ENCODE measurements at places on chromosomes 4 and X.
A peak's percentile ranks its signal among the peaks of the same experiment; 100 is the strongest.

- DNase-seq, result no peak
Measured at GRCh38 chrX:38754818-38755718, 46.2 kb upstream of the MID1IP1 start.

GRCh38 chr4:39741401-39741800 is 43.5 kb downstream of the UBE2K start:
- DNase-seq, result no peak

DNA sequence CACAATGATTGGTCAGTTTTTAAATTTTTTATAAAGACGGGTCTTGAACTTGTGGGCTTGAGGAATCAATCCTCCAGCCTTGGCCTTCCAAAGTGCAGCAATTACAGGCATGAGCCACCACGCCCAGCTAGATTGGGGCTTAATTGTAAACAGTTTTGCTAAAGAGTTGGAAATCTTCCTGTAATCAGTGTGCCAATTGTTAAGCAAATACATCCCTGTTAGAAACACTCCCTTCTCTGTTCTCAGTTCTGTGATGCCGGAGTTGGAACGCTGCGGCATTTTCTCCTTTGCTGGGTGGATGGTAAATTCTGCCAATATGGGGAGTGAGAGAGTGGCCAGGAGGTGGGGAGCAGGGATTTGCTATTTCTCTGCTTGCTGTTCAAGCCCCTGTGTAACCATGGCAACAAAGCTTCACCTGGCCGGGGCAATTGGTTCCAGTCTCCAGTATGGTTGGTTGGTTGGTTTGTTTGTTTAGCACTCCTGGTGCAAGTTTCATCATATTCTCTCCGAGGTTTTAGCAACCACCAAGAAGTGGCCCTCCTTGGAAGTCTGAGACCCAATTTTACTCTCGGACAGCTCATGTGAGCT is 3.0 kb upstream of the SPATA4 start:
- no peak for DNase-seq

DNA sequence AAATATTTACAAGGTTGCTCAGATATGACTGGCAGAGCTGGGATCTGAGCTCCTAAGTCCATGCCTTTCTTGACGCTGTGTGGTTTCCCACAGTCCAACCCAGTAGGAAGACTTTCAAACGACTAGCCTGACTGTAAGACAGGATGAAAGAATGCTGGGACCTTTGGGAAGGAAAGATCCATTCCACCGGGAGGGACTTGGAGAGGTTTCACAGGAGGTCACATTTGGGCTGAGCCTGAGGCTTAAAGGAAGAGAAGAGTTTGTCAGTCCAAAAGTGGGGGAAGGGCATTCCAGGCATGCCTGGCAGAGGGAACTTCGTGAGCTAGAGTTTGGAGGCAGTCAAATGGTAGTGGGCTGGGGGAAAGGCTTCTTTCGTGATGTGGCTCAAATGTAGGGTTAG is 1.5 kb downstream of the STARD8 start:
- DNase-seq, result no peak

GRCh38 chrX:13433298-13433605 is 113.4 kb upstream of the ATXN3L start:
- DNase-seq, result no peak

DNA sequence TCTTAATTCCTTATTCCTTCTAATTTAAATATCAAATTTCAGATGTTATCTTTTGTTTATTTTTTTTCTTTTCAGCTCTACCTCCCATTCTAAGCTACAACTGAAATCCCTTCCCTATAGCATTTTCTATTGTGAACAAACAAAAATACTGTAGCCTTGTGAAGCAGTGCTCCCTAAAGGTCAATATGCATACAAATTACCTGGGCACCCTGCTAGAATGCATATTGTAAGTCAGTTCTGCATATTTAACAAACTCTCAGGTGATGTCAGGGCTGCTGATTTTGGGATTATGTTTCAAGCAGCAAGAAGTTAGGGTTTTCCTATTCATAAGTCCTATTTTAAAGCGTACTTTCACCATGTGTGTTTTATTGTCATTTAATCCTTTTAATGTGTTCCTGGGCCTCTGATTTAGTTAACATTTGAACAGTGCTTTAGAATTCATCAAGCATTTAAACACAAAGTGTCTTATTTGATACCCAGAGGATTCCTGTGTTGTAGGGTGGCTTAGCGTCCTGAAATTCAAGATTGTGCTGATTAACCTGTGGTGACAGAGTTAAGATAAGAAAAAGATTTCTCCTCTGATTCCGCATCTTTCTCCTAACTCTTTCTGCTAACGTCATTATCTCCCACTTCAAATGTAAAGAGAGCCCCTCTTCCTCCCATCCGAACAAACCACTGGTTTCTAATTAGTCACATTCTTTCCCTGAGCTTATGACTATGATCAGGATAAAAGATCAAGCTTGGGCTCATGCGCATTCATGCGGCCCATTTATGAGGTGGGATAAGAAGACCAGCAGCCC is 221.3 kb downstream of the ANK2 start:
- DNase-seq, result no peak

- DNase-seq, result no peak
Measured at GRCh38 chrX:137749246-137749645, 183.3 kb downstream of the ZIC3 start.

DNA sequence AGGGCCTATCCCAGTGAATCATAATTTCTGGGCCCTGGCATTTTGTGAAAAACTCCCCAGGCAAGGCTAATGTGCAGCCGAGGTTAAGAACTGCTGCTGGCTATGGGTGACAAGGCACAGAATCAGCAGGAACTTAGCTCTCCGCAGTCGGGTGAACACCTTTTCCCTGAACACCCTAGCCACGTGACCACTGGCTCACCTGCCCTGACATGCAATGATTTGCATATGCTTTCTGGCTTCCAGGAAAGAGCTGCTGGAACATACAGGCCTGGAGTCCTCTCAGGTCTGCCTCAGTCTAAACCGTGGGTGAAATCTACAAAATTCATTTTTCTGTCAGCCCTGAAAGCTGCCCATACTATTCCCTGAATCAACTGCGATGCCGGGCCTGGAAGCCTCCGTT is 56.6 kb downstream of the ZNF827 start:
- DNase-seq, result no peak

GRCh38 chrX:153626025-153626633 is 20.9 kb upstream of the DUSP9 start:
- no peak for DNase-seq

DNA sequence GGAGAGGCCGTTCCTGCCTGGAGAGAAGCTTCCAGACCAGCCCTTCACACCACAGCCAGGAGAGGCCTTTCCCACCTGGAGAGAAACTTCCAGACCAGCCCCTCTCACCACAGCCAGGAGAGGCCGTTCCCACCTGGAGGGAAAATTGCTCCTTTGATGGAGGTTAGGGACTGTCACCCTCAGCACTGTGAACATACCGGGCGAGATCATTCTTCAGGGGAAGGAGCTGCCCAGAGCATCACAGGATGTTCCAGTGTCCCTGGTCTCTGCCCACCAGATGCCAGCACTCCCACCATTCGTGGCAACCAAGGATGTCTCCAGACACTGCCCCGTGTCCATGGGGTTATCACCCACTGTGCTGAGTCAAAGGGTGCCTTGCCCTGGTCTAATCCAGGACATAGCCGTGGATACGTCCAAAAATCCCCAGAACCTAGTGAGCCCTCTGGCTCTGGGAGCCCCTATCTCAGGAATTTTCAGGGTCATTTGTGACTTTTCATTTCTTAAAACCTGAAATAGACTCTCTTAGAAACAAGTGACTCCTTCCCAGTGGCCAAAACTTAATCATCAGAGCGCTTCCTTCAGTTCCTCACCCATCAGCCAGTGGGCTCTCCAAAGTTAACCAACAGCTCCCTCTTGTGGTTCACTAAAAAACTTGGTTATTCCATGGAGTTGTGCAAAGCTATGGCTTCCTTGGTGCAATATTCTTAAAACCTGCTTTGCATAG is 80.2 kb downstream of the CRMP1 start:
- DNase-seq, result peak; percentile 40

DNA sequence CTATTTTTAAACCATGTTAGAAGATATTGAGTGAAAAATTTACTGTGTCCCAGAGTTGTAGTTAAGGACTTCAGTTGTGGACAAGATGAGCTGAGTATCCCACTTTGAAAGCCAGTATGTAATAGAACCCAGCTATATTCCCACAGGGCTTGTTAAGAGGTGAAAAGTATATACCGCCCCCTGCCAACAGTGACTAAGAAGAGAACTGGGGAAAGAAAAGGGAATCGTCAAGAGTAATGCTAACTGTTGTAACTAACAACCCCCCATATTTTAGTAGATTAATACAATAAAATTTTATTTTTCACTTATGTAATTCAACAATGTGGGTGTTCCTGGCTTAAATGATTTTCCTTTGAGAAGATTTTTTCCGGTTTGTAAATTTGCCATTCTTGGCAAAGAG is 250.4 kb upstream of the GIMD1 start:
- DNase-seq, result no peak

- no peak for DNase-seq
Measured at GRCh38 chrX:75155447-75155826, 646 bp downstream of the ABCB7 start.

- no peak for DNase-seq
Measured at GRCh38 chr4:120672558-120673147, 249.9 kb downstream of the PRDM5 start.

DNA sequence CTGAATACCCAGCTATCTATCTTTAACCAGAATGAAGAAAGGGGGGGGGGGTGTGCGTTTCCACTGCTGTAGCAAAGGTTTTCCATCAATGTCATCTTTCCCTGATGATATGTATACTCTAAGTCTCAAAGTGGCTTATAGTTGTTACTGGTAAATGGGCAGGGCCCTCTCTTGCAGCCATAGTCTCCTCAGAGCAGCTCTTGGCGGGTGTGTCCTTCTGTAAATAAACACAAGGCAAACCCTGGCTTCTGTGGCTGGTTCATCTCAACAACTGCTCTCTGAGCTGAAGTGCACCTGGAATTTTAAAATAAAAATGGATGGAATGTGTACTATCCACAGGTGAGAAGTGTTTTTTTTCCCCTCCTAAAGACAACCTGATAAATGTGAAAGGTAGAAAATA is 57.5 kb upstream of the SCML1 start:
- DNase-seq, result no peak

DNA sequence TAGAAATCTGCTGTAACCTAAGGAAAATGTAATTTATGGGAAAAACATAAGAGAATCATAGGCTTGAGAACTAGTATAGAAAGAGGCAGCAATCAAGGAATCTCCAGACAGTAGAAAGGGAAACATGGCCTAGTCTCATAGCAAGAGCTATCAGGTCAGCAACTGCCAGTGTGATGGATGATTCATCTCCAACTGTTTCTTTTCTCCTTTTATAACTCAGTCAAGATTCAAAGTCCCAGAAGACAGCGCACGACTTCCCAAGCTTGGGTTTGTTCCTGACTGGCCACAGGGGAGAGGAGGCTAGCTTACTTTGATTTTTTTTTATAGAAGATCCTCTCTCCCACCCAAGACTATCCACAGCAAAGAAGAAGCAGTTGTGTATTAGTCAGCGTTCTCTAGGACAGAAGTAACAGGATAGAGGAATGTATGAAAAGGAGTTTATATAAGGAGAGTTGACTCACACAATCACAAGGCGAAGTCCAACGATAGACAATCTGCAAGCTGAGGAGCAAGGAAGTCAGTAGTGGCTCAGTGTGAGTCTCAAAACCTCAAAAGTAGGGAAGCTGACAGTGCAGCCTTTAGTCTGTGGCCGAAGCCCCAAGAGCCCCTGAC is 181.5 kb downstream of the GC start:
- no peak for DNase-seq

- no peak for DNase-seq
Measured at GRCh38 chr4:16745009-16745635, 153.3 kb downstream of the LDB2 start.

GRCh38 chr4:158155656-158156356 is 17.0 kb downstream of the GASK1B start:
- DNase-seq, result no peak

- DNase-seq, result no peak
Measured at GRCh38 chrX:144219035-144219434, 335.2 kb downstream of the UBE2NL start.

- no peak for DNase-seq
Measured at GRCh38 chr4:106609917-106610316, 241.3 kb upstream of the GIMD1 start.

GRCh38 chrX:12973561-12974304 is 1.2 kb upstream of the TMSB4X start:
- peak; percentile 65 for DNase-seq

GRCh38 chr4:74110670-74111069 is 11.7 kb upstream of the CXCL2 start:
- no peak for DNase-seq

DNA sequence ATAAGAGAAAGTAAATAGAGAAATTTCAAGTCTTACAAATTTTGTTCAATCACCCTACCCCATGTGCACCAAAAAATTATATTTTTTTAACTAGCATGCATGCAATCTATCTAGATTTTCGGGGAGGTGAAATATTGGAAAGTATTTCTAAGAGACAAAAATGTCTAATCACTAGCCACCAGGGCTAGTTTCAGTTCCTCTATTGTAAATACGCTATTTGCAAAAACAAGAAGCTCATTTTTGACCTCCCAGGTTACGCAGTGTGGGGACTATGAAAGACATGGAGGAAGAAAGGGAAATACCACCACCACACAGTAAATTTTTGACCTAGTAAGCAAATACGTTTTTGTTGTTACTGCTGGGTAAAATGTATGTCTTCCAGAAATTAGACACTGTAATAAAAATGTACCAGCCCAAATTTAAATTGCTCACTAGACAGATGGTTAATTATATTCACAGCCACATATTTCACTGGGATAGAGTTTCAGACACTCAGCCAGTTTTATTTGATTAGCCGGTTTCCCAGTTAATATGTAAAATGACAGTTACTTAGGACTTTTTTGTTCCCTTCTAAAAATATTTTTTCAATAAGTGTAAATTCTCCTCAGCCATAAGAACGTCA is 2.2 kb downstream of the NEXMIF start:
- DNase-seq, result no peak

GRCh38 chrX:132748268-132748667 is 210.2 kb downstream of the HS6ST2 start:
- no peak for DNase-seq

DNA sequence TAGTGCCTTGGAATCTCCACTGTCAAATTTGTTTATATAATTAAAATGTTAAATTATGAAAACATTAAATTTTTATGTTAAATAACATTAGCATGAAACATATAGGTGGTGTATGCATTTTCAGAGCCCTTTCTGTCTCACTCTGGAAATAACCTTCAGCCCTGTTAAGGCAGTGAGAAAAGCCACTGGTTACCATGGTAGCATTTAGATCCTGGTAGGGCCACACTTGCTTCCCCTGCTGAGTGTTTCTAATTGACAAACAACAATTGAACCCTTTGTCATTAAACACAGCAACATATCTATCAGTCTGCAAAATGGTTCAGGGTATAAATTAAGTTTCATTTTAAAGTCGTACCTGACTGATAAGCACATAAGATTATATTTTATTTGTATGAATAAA is 63.5 kb downstream of the PDK3 start:
- no peak for DNase-seq

Measured in CD4-positive, alpha-beta T cell treated with Interleukin-17A for 1 hour (primary cell).